Inflammatory macrophage treated with lipopolysaccharide for 1 hour (primary cell): ENCODE measurements at places on chromosomes 3 and 15.
A peak's percentile ranks its signal among the peaks of the same experiment; 100 is the strongest.

DNA sequence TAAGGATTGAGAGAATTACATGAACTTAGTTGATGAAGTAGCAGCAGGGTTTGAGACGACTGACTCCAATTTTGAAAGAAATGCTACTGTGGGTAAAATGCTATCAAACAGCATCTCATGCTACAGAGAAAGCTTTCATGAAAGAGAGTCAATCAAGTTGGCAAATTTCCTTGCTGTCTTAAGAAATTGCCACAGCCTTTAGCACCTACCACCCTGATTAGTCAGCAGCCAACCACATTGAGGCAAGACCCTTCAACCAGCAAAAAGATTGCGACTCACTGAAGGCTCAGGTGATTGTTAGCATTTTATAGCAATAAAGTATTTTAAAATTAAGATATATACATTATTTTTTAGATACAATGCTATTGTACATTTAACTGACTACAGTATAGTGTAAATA is 80.9 kb downstream of the RAP2B start:
- no peak for DNase-seq

- DNase-seq, result no peak
These were observed 71.9 kb downstream of the GHSR start for GRCh38 chr3:172376402-172376801.

DNA sequence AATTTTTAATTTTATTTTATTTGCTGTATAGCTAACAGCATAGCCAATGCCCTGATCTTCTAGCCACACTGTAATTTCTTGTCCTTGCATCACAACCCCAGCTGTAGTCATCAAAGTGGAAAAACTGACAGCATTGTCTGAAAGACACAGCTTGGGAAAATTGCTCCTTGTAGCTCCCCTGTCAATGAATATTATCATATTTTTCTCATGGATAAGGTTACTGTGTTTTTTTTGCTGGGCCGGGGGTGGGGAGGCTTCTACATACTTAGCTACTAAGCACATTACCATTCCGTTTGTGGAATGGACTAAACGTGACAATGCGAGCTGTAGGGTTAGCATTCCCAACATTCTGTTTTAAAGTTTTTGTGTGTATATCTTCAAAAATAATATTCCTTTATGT is 381.3 kb downstream of the TIGIT start:
- no peak for DNase-seq

GRCh38 chr15:83654379-83655236 is 685 bp downstream of the ADAMTSL3 start:
- no peak for DNase-seq

- DNase-seq, result no peak
These were observed 354.8 kb upstream of the SLCO3A1 start for GRCh38 chr15:91498749-91499062.

DNA sequence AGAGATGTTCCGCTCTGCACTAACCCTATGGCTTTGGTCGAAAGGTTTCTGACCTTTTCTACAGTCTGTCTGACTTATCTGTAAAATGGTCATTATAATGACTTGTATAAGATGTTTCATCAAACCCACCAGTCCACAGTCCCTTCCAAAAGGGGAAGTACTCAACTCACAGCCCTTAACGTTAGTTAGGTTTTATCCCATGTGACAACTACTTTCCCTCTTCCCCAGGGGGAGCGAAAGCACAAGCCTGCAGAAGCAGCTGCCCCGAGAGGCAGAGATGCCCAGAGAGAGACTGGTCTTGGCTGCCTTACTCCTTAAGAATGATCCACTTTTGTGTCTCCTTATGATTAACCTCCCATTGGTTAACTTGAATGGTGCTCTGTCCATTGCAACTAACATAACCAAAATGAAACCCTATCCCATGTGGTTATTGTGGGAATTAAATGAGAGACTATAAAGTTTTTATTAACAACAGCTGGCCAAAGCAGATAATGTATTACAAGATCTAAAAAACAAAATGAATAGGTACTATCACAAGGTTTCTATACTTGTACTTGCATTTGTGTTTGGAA is 6.4 kb downstream of the ASTE1 start:
- DNase-seq, result peak; percentile 59

DNA sequence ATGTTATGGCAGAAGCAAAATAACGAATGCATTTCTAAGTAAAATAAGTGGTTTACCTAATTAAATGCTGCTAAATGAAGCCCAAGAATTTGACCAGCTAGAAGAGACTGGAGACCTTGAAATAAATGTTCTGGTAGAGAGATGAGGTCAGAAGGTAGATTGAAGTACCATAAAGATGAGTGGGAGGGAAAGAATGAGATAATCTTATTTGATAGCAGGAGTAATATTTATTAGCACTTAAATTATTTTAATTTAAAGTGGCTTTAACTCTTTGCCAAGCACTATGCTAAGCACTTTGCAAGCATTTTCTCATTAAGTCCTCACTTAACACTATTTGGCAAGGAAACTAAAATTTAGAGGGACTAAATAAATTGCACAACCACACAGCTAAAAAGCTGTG is 314.9 kb upstream of the CCDC54 start:
- DNase-seq, result no peak

- peak; percentile 70 for DNase-seq
These were observed 152.2 kb downstream of the IGSF11 start for GRCh38 chr3:118882353-118882947.

DNA sequence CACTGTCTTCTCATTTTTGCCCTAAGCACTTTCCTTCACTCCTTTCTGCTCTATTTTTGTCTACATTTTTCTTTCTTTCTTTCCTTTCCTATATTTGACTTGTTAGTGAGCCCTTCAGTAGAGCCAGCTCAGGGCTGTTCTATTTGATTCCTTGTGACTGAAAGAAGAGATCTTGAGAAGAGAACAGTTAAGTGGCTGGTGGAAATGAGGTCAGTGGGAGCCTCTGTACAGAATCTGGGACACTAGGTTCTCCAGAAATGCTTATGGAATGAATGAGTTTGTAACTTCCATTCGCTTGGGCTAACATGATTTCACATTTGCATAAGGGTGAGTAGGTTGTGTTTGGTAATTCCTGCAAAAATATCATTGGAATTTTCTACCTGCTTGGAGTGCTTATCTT is 45.6 kb downstream of the CACNA2D3 start:
- no peak for DNase-seq

- DNase-seq, result peak; percentile 25
These were observed 5.3 kb downstream of the FOXP1 start for GRCh38 chr3:71578054-71578751.

- no peak for DNase-seq
These were observed 526.3 kb downstream of the OTOL1 start for GRCh38 chr3:162022911-162023310.

- no peak for DNase-seq
These were observed 111.9 kb downstream of the BCHE start for GRCh38 chr3:165725296-165725695.

- no peak for DNase-seq
These were observed 57.9 kb upstream of the SEC22A start for GRCh38 chr3:123143669-123144411.

DNA sequence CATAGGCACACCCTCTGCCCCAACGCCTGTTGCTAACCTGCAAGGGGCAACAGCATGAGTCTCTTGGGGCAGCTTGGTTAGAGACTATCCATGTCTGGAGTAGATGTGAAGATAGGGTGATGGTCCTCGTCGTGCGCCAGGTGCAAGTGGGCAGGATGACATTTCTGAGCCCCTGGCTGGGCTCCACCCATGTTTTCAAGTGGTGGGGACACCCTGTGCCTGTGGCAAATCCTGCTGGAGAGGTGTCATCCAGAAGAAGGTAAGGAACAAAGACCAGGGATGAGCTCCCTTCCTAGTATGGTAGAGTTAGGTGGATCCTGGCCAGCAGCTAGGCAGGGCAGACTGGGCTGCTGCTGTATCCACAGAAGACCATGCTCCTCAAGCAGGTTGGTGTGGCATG is 152.6 kb downstream of the ABHD5 start:
- DNase-seq, result no peak

GRCh38 chr3:121654493-121655385 is 6.0 kb downstream of the HCLS1 start:
- no peak for DNase-seq

- DNase-seq, result no peak
These were observed 33.2 kb upstream of the CADM2 start for GRCh38 chr3:84925571-84925970.

DNA sequence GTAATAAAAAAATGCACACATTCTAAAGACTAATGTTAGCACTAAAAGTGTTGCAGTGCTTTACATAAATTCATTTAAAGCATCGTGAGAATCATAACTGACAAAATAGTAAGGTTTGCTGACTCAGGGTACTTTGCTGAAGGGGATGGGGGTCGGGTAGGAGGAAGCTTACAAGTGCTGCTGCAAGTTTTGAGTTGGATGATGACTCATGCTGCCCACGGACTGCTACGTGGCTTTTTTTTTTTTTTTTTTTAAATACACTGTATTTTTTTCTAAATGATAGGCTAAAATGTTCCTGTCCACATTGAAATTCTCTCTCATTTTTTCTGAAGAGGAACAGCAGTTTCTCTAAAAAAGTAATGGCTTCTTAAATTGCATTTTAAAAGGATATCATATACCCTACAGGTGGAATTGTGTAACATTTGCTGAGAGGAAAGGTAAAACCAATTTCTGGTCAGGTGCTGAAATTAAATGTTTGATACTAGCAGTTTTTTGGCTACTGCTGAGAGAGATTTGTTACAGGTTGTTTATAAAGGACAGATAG is 2.2 kb downstream of the MAPK6 start:
- DNase-seq, result peak; percentile 82

GRCh38 chr15:28967990-28968389 is 82.2 kb downstream of the APBA2 start:
- no peak for DNase-seq

DNA sequence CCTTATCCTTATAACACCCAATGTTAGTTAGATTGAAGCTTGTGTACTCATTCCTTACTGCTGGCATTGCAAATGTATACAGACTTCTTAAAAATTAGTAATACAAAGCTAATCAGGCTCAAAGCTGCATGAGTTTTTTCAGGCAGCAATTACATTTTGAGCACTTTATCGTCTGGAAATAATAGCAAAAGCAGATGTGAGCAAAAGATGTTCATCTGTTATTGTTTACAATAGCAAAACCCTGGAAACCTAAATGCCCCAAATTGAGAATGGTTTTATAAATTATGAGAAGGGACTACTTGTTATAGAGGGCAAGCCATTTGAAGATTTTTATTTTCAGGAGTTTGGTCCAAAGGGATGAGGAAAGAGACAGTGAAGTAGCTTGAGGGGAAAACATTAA is 126.4 kb downstream of the GADL1 start:
- no peak for DNase-seq

DNA sequence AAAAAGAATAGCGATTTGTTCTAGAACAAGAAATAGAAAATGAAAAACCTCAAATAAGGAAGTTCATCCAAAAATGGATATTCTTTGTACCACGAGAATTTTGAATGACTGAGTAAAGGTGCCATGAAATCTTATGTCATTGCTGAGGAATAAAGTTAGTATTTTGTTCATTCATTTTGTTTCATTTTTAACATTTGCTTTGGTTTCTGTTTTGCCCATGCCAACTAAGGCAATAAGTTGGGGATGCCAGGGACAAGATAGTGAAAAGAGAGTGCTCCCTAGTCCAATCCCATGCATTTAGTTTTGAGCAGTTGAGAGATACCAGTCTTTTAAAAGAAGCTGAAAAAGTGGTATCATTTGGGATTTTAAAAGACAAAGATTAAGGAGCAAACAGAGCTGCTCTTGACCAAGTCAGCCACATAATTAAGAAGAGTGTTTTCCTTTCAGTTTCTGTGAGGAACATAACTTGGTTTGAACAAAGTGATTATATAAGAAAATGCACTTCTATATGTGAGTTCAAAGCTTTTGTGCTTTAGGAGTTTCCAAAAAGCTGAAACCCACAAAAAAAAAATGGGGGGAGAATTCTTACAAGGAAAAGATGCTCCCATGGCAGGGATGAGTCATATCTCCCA is 201.4 kb downstream of the PLOD2 start:
- no peak for DNase-seq

- DNase-seq, result no peak
These were observed 844 bp downstream of the PRR23E start for GRCh38 chr3:127193775-127194174.

GRCh38 chr3:28103861-28104260 is 137.6 kb upstream of the CMC1 start:
- DNase-seq, result no peak

DNA sequence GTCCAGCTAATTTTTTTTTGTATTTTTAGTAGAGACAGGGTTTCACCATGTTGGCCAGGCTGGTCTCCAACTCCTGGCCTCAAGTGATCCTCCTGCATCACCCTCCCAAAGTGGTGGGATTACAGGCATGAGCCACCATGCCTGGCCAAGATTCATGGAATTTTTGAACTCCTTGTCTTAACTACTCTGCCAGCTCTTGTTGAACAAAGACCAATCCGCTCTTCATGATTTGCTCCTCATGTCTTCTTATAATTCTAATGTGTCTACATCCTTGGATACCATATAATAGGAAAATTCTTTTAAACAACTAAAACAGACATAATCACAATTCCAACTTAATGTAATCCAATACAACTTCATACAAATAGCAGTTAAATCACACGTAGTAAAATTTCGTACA is 21.3 kb downstream of the UBA5 start:
- DNase-seq, result no peak

DNA sequence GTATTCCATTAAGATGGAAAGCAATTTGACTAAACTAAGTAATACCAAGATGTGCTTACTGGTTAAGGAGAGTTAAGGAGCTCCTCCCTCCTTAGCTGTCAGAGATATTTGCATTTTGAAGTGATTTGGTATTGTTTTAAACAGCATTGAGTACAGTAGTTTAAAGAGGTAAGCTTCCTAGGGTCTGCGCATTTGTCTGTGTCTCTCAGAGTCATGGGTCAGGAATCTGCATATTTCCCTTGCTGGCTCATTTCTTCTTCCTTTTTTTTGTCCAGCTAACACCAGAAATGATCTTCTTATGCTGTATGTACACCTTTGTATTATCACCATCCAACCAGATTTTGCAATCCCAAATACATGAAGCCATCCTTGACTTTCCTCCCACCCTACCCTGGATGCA is 163.0 kb upstream of the BFSP2 start:
- no peak for DNase-seq

DNA sequence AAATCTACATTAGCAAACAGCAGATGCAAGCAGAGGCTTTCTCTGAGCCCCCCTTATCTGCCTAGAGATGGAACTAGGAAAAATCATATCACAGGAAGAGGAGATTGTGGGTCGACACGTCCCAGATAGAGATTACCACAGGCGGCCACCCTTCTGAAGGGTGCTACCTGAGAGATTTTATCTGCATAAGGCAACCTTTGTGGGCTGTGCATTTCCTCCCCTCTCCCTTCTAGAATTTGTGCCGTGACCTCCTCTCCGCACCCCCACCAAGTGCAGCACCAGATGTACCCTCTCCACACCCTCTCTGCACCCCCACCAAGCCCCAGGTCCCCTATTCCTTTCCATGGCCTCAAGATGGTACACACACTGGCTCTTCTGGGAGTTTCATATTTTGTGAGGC is 27.4 kb downstream of the METTL6 start:
- DNase-seq, result no peak

DNA sequence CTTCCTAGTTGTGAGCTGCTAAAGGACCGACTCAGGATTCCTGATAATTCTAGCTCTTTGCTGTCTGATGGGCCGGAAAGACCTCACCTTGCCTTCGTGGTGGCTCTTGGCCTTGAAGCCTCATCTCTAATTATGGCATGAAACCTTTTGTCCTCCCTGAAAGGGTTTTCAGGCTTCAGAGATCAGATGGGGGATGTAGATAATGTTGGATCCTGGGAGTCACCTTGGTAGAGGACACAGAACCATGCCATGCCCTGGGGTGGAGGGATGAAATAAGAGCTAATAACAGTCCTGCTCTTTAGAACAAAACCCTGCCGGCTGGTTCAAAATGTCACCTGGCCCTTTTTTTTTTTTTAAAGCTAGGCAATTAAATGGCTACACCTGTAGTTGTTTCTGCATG is 50.8 kb upstream of the SYN2 start:
- no peak for DNase-seq

- DNase-seq, result no peak
These were observed 32.6 kb downstream of the TGM4 start for GRCh38 chr3:44906997-44907396.
